ENCODE measurements at places on chromosomes 5 and 9. TPM values are rescaled to one million over a fixed set of nuclear protein-coding genes. Genes with fewer than 3 reads are reported as not detected.

Gene CATSPER3
- 0.40 TPM for total RNA-seq

Gene PCDHGB5
- total RNA-seq, result 2.2 TPM

Gene DIRAS2
- total RNA-seq, result 0.01 TPM

Gene STX17
- 10.5 TPM for total RNA-seq

Gene FOXD4
- total RNA-seq, result 0.82 TPM

Gene DOK3
- total RNA-seq, result 4.1 TPM

Gene F2RL1
- 260 TPM for total RNA-seq

Gene GRXCR2
- not detected for total RNA-seq

Gene SH2D3C
- total RNA-seq, result 0.06 TPM

Gene SPATA9
- total RNA-seq, result not detected

Gene NR2F1
- 3.8 TPM for total RNA-seq

Gene WWC1
- 97.2 TPM for total RNA-seq

Gene PAPPA
- 24.8 TPM for total RNA-seq

Gene SCGB3A2
- not detected for total RNA-seq

Gene ENHO
- 2.1 TPM for total RNA-seq

Gene SLC25A25
- 7.6 TPM for total RNA-seq

Gene CDC20B
- 0.07 TPM for total RNA-seq

Gene CYSRT1
- 2.7 TPM for total RNA-seq

Gene CD72
- total RNA-seq, result 0.06 TPM

Gene ADAMTS12
- total RNA-seq, result 9.2 TPM

Gene SPAAR
- total RNA-seq, result not detected

Gene CDH18
- not detected for total RNA-seq

Gene LECT2
- total RNA-seq, result not detected

Gene MORN5
- total RNA-seq, result not detected

Gene ADAMTS16
- 1.9 TPM for total RNA-seq

Gene CNOT6
- total RNA-seq, result 19.0 TPM

Gene TXN
- total RNA-seq, result 1,175 TPM

Gene NTMT1
- total RNA-seq, result 101 TPM

Gene ERCC8
- total RNA-seq, result 13.7 TPM

Gene PCDHGB7
- 0.05 TPM for total RNA-seq

Gene C5orf47
- not detected for total RNA-seq

Gene PCDHGA6
- total RNA-seq, result 0.22 TPM

Gene SPINK7
- total RNA-seq, result not detected

Gene ZNF879
- 0.80 TPM for total RNA-seq

Gene IL5
- not detected for total RNA-seq

Gene DOCK8
- 0.23 TPM for total RNA-seq

Gene PCDHA9
- total RNA-seq, result not detected

Gene SLC36A3
- not detected for total RNA-seq

Gene ZNF300
- total RNA-seq, result 2.3 TPM

Gene SNCAIP
- 0.03 TPM for total RNA-seq

Gene SHISAL2B
- not detected for total RNA-seq
